ENCODE measurements at places on chromosomes 5 and 9.

- ATAC-seq: peak; percentile 57
Measured at GRCh38 chr5:36722900-36723299, 116.5 kb downstream of the SLC1A3 start.

DNA sequence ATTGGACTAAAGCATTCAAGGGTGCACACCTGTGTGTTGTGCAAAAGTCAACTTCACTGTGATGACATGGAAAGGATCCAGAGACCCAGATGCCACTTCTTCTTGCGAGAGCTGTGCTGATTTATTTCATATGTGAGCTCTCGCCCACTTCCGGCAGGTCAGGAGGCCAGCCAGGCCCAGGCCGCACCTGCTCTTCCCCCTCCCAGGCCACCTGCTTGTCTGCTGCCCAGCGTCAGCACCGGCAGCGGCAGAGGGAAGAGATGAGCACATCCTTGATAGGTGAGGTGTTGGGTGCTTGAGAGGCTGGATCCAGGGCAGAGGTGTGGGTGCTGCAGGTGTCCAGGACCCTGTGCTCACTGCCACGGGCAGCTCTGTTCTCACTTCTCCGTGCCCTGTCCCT lies 242.9 kb downstream of the FANCC start:
- ATAC-seq: no peak

- no peak for ATAC-seq
Measured at GRCh38 chr5:428754-429452, 14.1 kb upstream of the EXOC3 start.

DNA sequence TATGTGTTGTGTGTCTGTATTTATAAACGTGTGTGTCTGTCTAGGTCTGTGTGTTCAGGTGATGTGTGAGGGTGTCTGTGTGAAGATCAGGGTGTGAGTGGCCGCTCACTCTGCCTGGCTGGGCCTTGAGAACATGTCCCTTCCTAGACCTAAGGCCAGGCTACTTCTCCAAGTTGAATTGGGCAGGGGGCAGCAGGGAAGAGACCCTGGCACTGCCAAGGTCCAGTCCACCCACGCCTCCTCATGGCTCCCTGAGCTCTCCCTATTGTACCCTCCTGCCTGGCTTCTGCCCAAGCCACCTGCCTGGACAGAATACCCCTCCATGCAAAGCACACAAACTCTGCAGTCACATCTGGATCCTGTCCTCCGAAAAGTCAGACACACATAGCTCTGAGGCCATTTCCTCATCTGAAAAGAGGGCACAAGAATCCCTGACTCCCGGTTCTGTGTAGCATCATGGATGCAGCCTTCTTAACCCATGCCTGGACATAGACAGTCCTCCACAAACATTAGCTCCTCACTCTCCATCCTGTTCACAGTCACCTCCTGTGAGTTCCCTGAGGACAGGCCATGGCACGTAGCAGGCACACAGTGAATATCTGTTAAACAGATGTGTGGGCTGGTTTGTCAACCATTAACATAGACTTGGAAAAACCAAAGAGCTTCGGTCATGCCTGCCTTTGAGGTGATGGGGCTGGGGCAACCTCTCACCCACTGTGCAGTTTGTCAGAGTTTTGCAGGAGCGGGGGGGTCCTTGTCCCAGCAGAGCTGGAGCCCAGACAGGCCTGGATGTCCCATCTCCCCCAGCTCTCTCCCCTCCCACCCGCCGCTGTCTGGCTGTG lies 167.8 kb upstream of the MVB12B start:
- no peak for ATAC-seq

DNA sequence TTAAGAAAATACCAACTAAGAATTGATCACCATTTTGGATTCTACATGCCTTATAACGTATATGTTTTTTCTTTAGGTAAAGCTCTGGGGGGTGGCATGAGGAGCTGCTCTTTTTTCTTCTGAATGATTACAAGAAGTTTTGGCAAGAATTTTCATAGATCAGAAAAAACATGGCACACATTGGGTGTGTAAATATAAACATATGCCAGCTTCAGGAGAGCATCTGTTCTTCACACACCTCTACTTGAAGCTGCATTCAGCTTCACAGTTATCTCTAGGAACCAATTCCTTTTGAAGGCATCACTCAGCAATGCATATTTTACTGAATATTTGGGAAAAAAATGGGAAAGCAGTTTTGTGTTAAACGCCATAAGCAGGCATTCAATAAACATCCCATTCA lies 122.7 kb upstream of the GHR start:
- no peak for ATAC-seq

- ATAC-seq: peak; percentile 25
Measured at GRCh38 chr9:20621471-20622329, 599 bp downstream of the MLLT3 start.

DNA sequence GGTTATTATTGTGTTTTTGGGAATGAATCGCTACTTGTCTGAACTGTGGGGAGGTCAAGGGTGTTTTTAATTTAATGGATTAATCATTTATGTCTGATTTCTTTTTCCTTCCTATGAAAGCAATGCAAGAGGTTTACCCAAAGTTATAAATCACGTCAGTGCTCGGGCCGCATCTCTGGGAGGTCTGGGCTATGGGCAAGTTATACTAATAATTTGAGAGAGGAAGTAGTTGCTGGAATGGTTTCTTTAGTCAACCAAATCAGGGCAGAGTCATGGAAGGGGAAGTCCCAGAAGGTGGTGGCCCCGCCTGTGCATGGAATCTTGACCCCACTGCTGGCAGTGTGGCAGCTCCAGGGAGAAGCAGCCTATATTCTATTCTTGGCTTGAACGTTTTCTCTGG lies 180.2 kb downstream of the HSPA4 start:
- ATAC-seq: no peak

- no peak for ATAC-seq
Measured at GRCh38 chr5:104635227-104635626, 1072.6 kb upstream of the NUDT12 start.

DNA sequence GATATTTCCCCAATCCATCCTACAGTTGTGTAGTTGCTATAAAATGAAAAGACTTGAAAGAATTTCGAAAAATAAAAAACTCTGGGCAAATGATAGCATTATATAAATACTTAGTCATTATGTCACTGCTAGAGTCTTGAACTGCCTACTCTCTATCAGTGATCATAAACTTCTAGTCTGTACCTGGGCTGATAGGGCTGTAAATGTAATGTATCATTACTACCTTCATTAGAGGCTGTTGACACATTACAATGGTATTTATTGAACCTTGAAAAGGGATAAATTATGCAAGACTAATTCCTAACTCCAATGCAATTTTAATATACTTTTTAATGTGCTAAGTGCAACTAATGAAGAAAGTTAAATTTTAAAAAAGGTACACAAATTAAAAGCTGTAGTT lies 214.1 kb upstream of the EFNA5 start:
- no peak for ATAC-seq

GRCh38 chr9:4137681-4138099 lies 162.2 kb downstream of the GLIS3 start:
- ATAC-seq: no peak

GRCh38 chr9:136799854-136800657 lies 3.9 kb downstream of the CCDC183 start:
- peak; percentile 70 for ATAC-seq

GRCh38 chr9:134344068-134344799 lies 18.0 kb downstream of the RXRA start:
- no peak for ATAC-seq

- no peak for ATAC-seq
Measured at GRCh38 chr5:134247428-134248224, 21.8 kb upstream of the PPP2CA start.
